ENCODE measurements at places on chromosomes 7 and 10. TPM values are rescaled to one million over a fixed set of nuclear protein-coding genes. Genes with fewer than 3 reads are reported as not detected.

Gene PTF1A
- total RNA-seq = not detected

Gene KCND2
- total RNA-seq = not detected

Gene PRXL2A
- 9.4 TPM for total RNA-seq

Gene ADARB2
- total RNA-seq = not detected

Gene AKR1C4
- total RNA-seq = not detected

Gene ADAM8
- 336 TPM for total RNA-seq

Gene TMEM168
- total RNA-seq = 19.6 TPM

Gene SLC26A3
- total RNA-seq = not detected

Gene TEX36
- not detected for total RNA-seq

Gene PALS2
- total RNA-seq = 14.0 TPM

Gene NXPH1
- not detected for total RNA-seq

Gene IFIT1B
- total RNA-seq = not detected

Gene CAV2
- total RNA-seq = 0.42 TPM

Gene AMPH
- total RNA-seq = not detected

Gene EPO
- total RNA-seq = not detected

Gene DNAJB9
- 17.4 TPM for total RNA-seq

Gene SFXN2
- 18.0 TPM for total RNA-seq

Gene MYH16
- not detected for total RNA-seq

Gene ITIH2
- total RNA-seq = not detected

Gene CRYGN
- not detected for total RNA-seq

Gene PNLIPRP2
- not detected for total RNA-seq

Gene WNT8B
- total RNA-seq = 0.16 TPM

Gene C10orf53
- total RNA-seq = not detected

Gene OR2A1
- total RNA-seq = not detected

Gene NKX6-2
- total RNA-seq = not detected

Gene SPDYE5
- total RNA-seq = 0.24 TPM

Gene CYP3A7
- total RNA-seq = not detected

Gene LHPP
- total RNA-seq = 7.4 TPM

Gene CLDN12
- total RNA-seq = 11.0 TPM

Gene ABCB1
- 19.0 TPM for total RNA-seq

Gene AGMO
- total RNA-seq = not detected

Gene VAX1
- not detected for total RNA-seq

Gene CLRN3
- total RNA-seq = not detected

Gene POLR2J
- 74.2 TPM for total RNA-seq

Gene OR6V1
- not detected for total RNA-seq

Gene KIF11
- total RNA-seq = 64.1 TPM

Gene PPP1R17
- not detected for total RNA-seq

Gene HOXA4
- total RNA-seq = 0.26 TPM

Gene LRMDA
- not detected for total RNA-seq

Gene SMKR1
- total RNA-seq = 1.9 TPM

Gene WNT2
- total RNA-seq = not detected

Gene SPDYE9
- not detected for total RNA-seq

Gene SPDYE11
- not detected for total RNA-seq

Gene SH2B2
- 14.2 TPM for total RNA-seq

Gene SEMA3D
- not detected for total RNA-seq

Measured in activated T-helper 17 cell treated with anti-CD3 and anti-CD28 coated beads, Interleukin-2, amount 50 U/mL, for 72 hours (primary cell).